ENCODE measurements at places on chromosomes 3 and 15. TPM values are rescaled to one million over a fixed set of nuclear protein-coding genes. Genes with fewer than 3 reads are reported as not detected.

DNA sequence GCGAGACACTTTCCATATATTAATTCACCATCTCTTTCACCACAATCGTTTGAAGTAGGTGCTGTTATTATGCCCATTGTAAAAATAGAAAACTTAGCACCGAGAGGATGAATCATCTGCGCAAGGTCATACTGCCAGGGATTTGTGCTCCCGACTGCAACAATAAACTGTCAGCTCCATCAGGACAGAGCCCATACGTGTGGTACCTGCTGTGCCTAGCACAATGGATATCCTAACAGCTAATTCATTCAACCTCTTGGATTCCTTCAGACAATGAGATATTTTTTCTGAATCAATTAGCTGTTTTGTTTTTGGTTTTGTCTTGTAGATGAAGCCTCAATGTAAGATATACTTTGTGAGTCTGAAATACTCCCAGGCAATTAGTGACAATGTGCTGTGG lies 32.3 kb upstream of the PROK2 start:
- DNase-seq, result no peak

Gene ACAP2
- total RNA-seq, result 31.2 TPM

DNA sequence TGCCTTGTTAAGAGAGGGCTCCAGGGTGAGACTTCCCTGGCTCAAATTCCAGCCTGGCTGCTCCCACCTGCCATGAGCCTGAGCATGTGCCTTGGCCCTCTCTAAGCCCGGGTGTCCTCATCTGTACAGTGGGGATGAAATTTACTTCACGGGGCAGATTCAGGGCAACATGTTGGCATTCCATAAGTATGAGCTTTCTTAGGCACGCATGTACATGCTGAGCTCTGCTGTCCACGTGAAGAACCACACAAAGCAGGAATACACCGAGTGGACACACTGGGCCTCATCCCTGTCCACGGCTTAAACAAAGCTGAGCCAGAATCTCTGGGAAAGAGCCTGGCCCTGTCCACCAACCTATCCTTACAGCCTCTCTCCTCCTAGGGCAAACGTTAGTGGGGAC lies 167.4 kb downstream of the OSBPL10 start:
- no peak for DNase-seq

Gene GOLGA8S
- 0.07 TPM for total RNA-seq

- DNase-seq, result no peak
Observed at GRCh38 chr15:70199540-70200410, 102.1 kb upstream of the TLE3 start.

DNA sequence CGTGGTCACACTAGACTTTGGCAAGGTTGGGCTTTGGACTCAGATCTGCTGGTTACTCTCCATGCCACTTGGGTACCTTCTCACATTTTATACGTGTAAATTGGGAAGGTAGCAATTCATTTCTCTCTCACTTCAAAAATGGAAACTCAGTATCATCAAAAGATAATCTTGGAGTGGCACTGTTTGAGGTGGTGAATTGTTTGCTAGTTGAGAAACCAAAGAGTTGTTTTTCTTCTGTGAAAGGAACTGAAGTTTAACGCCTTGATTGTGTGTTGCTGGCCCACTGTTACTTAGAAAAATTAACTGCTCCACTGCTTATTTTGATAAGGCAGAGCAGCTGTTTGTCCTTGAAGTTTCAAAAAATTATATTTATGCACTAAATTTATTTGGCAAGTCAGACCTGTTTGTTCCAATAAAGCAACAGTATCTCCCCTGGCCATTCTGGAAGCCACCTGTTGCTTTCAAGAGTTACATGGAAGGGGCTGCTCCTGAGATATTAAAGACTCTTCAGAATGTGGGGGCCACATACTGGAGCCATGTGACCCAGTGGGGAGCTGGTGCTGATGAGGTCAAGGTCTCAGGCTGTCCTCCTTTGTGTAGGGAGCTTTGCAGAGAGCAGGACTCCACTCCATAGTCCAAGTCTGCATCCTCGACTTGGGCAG lies 16.2 kb downstream of the PLCL2 start:
- DNase-seq, result no peak

Gene CYP1A2
- not detected for total RNA-seq

DNA sequence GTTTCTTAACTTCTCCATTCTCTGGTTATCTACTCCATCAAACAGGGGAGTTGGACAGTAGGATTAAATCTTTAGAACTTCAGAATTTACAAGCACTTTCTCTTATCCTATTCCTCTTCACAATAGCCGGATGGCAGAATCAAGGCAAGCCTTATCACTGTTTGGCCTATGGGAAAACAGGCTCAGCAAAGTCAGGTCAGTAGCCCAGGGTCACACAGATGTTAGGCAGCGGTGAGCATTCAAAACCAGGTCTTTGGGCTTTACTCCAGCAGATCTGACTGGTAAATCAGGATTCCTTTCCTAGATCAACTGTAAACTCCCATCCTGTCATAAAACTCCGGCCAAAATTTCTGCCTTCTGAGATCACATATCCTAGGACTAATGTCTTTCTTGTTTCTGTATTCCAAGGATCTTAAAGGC lies 258.4 kb downstream of the OPA1 start:
- no peak for DNase-seq

Gene GCNT3
- total RNA-seq, result not detected

Gene FAM131A
- 14.4 TPM for total RNA-seq

GRCh38 chr15:57920911-57921310 lies 144.6 kb downstream of the ALDH1A2 start:
- no peak for DNase-seq

Gene GNAT1
- total RNA-seq, result not detected

DNA sequence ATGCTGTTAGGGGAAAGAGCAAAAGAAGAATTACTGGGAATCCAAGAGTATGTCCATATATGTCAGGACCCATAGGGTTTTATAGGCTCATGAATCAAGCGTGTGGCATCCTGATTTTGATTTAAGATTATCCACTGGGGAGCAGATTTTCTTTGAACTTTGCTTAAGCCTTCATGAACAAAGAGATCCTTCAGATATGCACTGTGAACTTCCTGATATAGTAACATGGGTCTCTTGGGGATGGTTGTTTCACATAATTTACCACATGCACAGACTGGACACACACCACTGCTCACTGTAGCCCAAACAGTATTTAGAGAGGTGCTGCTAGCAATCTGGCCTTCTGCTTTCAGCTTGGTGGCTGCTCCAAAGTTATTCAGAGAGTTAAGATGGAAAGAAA lies 200.9 kb upstream of the ZPLD1 start:
- no peak for DNase-seq

Gene SPTBN5
- total RNA-seq, result 0.90 TPM

GRCh38 chr3:182583545-182583944 lies 209.8 kb upstream of the ATP11B start:
- no peak for DNase-seq

- DNase-seq, result no peak
Observed at GRCh38 chr3:9701006-9701405, 2.6 kb upstream of the CPNE9 start.

- no peak for DNase-seq
Observed at GRCh38 chr3:189363590-189364255, 192.0 kb downstream of the TPRG1 start.

Gene HCLS1
- total RNA-seq, result 1.2 TPM

DNA sequence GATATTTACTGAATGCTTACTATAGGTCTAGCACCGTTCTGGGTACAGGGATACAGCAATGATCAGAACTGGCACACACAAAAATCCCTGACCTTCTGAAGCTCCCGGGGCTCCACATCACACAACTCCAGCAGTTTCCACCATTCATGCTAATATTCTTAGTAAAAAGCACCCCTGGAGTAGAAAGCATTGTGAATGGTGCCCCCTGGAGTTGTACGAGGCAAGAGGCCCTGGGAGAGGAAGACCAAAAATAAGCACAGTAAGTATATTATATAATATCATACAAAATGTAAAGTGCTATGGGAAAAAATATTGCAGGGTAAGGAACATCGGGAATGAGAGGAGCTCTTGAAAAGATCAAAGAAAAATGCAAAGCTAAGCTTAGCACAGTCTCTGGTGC lies 790 bp upstream of the SRGAP3 start:
- peak; percentile 25 for DNase-seq

GRCh38 chr3:121871430-121871829 lies 22.8 kb upstream of the SLC15A2 start:
- DNase-seq, result no peak

Gene MST1R
- total RNA-seq, result 5.3 TPM
